ENCODE measurements at places on chromosomes 16 and 17.

GRCh38 chr17:77385750-77386501 is 245.2 kb downstream of the SEC14L1 start:
- no peak for DNase-seq

DNA sequence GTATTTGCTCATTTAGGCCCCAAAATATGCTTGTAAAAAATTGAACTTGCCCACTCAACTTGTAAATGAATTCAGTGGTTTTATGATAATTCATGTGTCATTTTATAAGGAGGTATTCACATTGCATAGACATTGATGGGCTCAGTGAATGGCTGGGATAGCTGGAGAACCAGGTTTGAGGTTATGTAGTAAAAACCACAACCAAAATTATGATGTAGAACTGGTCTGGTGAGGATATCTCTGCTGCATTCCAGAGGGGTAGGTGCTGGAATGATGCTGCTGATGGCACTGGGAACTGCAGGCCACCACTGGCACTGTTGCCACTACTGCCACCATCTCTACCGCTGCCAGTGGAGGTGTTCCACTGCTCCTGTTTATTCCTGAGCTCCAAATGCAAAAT is 21.5 kb upstream of the RABEP1 start:
- no peak for DNase-seq

DNA sequence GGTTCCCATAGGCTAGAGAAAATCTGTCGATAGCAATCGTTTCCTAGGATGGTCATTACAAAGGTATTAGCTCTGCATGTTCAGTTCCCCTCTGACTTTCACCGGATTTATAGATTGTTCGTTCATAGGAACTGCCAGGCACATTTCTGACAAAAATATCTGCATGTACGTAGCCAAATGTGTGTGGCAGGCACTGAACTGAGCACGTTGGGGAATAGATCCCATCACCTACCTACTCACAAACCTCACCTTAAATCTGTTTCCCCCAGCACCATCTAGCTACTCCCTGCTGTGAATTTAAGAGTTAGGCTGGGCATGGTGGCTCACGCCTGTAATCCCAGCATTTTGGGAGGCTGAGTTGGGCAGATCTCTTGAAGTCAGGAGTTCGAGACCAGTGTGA is 64.5 kb upstream of the TANC2 start:
- no peak for DNase-seq

GRCh38 chr17:50201276-50201854 is at the start of gene COL1A1:
COL1A1 (minus strand) TSS chr17:50201631; CDS start chr17:50201513, 118 bp downstream.
- no peak for DNase-seq

- DNase-seq, result no peak
These were observed 126.6 kb downstream of the C16orf95 start for GRCh38 chr16:87190288-87191230.

DNA sequence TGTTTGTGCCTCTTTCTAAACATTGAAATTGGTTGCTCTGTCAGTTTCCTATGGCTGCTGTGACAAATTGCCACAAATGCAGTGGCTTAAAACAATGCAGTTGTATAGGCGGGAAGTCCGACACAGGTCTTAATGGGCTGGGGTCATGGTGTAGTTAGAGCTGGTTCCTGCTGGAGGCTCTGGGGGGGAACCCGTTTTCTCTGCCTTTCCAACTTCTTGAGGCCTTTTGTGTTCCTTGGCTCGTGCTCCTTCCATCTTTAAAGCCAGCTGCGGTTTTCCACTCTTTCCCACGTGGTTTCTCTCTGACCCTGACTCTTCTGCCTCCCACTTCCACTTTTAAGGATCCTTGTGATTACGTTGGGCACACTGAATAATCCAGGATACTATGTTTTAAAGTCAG is 12.5 kb downstream of the EPN2 start:
- DNase-seq, result no peak

- DNase-seq, result no peak
These were observed 34.7 kb downstream of the ANKRD40 start for GRCh38 chr17:50672831-50673551.

- DNase-seq, result no peak
These were observed 17.8 kb downstream of the PLLP start for GRCh38 chr16:57266531-57267260.

DNA sequence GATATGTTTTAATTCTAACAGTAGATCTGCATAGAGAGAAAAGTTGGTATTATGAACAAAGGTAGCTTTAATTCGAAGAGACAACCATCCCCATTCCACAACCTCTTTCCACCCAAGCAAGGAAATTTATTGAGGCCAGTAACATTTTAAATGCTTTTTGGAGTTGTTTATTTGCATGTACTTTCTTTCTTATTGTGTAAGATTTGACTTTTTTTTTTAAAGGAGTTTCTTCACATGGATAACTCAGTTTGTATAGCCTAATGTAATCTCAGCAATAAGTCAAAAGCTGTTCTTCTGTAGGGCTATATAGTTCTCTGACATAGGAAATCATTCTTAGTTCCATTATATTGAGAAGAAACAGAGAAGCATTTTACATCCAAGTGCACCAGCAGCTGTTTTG is 163.3 kb downstream of the PRKCA start:
- no peak for DNase-seq

- DNase-seq, result no peak
These were observed 102.6 kb downstream of the SDR42E1 start for GRCh38 chr16:81908466-81909262.

DNA sequence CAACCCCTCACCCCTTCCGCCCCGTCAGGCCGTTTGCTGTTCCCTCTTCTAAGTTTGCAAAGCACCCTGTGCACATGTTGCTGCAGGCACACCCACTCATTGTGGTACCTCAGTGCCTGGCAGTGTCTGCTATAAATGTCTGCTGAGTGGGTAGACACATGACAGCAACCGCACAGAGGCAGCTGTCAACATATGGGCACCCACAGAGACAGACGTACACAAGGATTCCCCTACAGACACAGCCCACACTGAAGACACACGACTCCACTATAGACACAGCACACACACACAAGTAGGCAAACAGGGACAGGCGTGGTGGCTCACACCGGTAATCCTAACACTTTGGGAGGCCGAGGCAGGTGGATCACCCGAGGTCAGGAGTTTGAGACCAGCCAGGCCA is 17.8 kb upstream of the CRK start:
- no peak for DNase-seq

DNA sequence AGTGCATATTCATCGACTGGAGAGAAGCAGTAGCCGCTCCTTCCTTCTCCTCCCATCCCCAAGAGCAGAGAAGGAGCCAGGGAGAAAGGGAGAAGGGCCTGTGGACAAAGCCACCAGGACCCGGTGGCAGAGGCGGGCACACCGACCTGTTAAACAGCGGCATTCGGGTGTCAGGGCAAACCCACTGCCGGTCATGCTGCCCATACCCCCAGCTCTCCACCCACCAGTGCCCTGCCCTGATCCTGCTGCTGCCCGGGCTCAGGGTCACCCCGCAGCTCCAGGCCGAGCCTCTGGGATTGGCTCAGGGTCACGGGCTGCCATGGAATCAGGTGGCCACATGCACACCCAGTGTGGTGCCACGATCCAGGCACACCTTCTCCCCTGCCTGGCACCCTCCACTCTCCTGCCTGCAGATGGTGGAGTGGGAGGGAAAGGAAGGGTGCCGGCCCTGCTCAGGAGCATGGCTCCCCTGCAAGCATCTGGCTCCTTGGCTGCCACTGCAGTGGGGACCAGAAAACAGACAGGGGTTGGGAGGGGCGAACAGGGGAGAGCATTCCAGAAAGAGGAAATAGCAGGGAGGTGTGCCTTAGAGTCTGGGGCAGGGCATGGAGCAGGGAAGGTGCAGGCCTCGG is 18.3 kb upstream of the RASD1 start:
- DNase-seq, result no peak

- no peak for DNase-seq
These were observed 11.2 kb downstream of the CASC3 start for GRCh38 chr17:40151414-40151963.

DNA sequence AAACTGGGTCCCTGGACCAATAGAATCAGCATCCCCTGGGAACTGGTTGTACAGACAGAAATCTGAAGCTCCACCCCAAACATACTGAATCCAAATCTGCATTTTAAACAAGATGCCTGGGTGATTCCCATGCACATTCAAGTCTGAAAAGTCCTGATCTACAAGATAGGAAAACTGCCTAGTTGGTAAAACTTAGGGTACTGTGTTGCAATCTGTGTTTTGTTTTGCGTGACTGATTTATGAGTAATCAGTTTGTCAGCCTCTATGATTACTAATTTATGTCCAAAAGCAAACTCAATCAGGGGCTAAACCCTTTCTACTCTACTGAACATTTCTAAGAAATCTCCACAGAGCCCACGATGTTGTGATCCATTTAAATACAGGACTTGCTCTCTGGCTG is 103.8 kb downstream of the YPEL2 start:
- DNase-seq, result no peak

Data from activated CD8-positive, alpha-beta memory T cell treated with anti-CD3 and anti-CD28 coated beads, Interleukin-2, amount 50 U/mL, for 48 hours (primary cell).